ELF-1 (cell line): ENCODE measurements at places on chromosomes 16 and 17.

- peak; percentile 65 for DNase-seq
Observed at GRCh38 chr17:76866774-76867577, 1.2 kb upstream of the MGAT5B start.

- no peak for DNase-seq
Observed at GRCh38 chr16:11586378-11586855, 302 bp downstream of the LITAF start.

GRCh38 chr17:29291163-29291752 lies 2.7 kb downstream of the NUFIP2 start:
- DNase-seq = peak; percentile 58

- no peak for DNase-seq
Observed at GRCh38 chr17:50817838-50818237, 17.5 kb upstream of the WFIKKN2 start.

DNA sequence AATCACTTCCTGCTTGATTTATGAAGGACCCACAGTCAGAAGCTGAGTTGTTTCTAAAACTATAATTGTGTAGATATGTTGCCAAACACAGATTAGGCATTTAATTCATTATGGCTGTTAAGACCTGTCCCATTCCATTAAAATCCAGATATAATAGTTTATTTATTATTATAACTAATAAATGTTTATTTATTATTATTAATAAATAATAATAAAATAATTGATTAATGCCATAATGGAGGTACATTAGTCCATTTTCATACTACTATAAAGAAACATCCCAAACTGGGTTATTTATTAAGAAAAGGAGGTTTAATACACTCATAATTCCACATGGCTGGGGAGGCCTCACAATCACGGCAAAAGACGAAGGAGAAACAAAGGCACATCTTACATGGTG lies 1240.9 kb downstream of the CDH11 start:
- no peak for DNase-seq

DNA sequence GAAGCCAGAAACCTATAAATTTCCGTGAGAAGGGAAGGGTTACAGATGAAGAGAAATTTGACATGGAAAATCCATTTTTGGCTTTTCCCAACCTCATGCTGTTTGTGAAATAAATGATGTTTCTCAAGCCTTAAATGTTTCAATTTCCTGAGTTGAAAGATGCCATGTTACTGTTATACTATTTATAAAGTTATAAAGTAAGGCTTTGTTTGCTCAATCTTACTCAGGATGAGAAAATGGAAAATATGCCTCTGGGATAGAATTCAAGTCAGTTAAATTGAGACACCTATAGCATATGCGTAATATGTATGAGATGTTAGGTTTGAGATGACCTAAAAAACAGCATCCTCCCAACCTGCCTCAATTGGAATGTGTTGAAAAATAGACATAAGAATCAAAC lies 19.9 kb upstream of the FAM20A start:
- no peak for DNase-seq
